ENCODE measurements at places on chromosomes 5 and 9. TPM values are rescaled to one million over a fixed set of nuclear protein-coding genes. Genes with fewer than 3 reads are reported as not detected.

Gene TRIM41
- total RNA-seq: 30.8 TPM

Gene DRD1
- not detected for total RNA-seq

Gene SAXO1
- not detected for total RNA-seq

Gene F12
- total RNA-seq: 4.6 TPM

Gene ADAMTS12
- total RNA-seq: not detected

GRCh38 chr9:112858625-112859147 is 32.0 kb downstream of the SLC46A2 start:
- no peak for ATAC-seq

DNA sequence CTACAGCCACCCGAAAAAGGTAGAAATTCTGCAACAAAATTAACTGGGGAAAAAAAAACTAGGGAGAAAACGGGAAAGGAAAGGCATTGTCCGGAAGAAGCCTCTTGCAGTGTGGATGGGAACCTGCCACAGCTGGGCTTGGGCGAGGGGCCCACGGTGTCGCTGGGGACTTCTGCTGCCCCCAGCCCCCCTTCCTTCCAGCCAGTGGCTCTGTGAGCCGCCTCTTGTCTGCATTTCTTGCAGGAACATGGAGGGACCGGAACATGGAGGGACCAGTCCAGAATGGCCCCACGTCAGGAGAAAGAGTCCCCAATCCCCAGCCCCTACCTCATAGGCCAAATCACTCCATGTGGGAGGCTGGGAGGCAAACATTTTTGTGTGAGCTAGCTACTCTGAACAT is 36.9 kb upstream of the EXOC3 start:
- ATAC-seq: no peak

DNA sequence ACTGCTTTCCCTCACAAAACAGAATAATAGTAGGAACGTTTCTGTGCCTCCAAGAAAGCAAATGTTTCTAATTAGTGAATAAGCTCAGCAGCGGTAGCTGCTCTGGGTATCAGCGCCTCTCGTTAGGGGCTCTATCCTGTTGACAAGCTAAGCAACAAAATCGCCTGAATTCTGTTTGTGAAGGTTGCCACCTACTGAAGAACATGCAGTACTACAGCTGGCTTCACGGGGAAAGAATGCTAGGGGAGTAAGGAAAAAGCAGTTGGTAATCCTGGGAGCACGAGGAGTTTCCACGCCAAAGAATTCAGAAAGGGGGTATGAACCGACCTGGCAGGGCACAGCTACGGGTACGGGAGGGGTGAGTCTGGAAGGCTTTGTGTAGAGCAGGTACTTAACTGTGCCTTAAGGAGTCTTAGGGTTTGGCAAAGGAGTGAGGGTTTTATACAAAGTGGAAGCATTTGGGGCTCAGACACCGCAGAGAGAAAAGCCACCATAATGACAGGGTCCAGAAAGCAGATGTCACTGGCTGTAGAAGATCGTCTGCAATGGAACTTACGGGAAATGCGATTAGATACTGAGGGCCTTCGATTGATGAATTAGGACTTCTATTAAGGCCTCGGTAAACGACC is 171.7 kb downstream of the TTC39B start:
- ATAC-seq: peak; percentile 69

DNA sequence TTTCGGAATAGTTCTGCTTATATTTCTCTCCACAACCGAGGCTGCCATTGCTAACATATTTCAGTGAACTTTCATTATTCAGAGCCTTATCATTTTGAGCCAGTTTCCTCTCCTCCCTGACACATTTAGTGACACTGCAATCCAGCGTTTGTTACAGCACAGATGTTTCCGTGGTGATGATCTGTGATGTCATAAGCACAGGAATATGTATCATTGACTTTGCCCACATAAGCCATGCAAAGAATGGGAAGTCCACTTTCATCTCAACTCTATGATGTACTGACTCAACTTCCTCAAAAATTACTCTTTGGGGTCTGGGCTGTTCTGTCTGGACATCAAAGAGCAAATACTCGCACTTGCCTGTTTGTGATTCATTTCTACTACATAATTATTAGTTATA is 291.8 kb downstream of the EBF1 start:
- ATAC-seq: no peak

- ATAC-seq: no peak
Measured at GRCh38 chr9:124771867-124772679, 962 bp upstream of the NR6A1 start.

DNA sequence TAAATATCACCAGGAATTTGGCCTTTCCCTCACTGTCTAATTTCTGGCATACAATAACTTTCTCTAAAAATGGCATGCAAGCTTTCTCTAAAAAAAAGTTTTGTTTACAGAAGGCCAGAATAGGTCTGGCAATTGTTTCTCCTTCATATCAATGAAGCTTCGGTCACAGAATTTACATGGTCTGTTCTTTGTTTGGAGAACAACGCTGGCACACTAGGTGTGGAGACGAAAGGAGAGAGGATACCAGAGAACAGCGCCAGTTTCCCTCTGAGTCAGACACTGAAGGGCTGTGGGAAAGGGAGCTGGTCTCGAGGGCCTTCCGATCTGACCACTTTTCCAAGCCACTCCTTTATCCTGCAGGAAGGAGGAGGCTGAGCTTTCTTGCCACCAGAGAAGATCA is 60.1 kb upstream of the ITGA1 start:
- ATAC-seq: no peak

DNA sequence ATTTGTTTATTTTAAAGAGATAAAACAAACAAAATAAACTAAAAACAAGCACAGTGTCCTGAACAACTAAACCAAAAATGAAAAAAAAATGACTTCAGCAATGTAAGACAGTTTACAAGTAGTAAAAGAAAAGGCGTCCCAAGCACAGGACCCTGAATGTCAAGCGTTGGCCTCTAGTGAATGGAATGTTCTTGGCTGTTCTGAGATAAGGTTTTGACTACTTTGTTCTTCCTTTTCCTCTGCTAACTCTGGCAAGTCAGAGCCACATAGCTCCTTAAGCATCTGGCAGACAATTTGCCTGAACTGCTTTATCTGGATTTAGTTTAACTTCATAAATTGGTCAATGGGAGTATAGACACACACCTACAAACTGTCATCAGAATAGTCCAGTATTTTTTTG is 655.2 kb downstream of the ANXA1 start:
- no peak for ATAC-seq

GRCh38 chr9:14097215-14097614 is 216.7 kb downstream of the NFIB start:
- ATAC-seq: no peak

GRCh38 chr9:121841771-121842611 is 190.6 kb downstream of the DAB2IP start:
- no peak for ATAC-seq
